NCI-H460 (cell line): ENCODE measurements at places on chromosomes 11 and 22.
A peak's percentile ranks its signal among the peaks of the same experiment; 100 is the strongest.

DNA sequence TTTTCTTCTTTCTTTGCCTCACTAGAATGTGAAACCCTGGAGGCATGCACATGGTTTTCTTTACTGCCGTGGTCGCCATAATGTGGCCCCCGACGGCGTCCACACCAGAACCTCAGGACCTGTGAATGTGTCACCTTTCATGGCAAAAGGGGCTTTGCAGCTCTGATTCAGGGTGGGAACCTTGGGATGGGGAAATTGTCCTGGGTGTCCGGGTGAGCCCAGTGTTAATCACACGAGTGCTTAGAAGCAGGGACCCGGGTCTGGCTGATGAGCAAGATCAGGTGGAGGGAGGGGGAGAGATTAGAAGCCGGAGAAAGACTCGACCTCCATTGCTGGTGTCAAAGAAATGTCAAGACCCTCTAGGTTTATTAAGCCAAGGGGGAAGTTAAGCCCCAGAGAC lies 74.7 kb upstream of the SHISAL1 start:
- no peak for DNase-seq

DNA sequence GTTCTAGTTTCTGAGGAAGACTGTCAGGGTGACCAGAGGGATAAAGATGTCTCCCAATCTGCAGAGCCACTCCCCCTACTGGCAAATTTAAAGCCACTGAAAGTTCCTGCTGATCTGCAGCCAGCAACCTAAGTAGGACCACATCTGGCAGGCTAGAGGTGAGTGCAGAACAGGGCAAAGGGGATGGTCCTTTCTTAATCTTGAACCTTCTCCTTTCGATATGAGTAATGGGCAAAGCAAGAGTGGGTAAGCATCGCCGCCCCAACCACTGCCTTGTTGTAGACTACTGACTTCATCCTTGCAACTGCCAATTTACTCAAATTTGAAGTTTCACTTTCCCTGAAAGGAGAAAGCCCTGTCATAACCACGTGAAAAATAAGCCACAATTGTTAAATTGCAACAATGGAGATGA lies 30.7 kb downstream of the SCUBE2 start:
- no peak for DNase-seq

- DNase-seq: no peak
Observed at GRCh38 chr11:86234831-86235461, 9.6 kb upstream of the EED start.

GRCh38 chr11:101482556-101483124 lies 101.2 kb downstream of the TRPC6 start:
- no peak for DNase-seq

DNA sequence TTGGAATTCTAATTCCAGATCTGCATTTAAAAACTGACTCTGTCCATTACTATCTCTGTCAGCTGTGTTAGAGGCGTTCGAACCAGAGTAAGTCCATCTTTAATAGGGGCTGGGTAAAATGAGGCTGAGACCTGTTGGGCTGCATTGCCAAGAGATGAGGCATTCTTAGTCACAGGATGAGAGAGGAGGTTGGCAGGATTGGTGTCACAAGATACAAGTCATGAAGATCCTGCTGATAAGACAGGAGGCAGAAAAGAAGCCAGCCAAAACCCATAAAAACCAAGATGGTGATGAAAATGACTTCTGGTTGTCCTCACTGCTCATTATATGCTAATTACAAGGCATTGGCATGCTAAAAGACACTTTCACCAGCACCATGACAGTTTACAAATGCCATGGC lies 356.3 kb upstream of the ISX start:
- DNase-seq: no peak

DNA sequence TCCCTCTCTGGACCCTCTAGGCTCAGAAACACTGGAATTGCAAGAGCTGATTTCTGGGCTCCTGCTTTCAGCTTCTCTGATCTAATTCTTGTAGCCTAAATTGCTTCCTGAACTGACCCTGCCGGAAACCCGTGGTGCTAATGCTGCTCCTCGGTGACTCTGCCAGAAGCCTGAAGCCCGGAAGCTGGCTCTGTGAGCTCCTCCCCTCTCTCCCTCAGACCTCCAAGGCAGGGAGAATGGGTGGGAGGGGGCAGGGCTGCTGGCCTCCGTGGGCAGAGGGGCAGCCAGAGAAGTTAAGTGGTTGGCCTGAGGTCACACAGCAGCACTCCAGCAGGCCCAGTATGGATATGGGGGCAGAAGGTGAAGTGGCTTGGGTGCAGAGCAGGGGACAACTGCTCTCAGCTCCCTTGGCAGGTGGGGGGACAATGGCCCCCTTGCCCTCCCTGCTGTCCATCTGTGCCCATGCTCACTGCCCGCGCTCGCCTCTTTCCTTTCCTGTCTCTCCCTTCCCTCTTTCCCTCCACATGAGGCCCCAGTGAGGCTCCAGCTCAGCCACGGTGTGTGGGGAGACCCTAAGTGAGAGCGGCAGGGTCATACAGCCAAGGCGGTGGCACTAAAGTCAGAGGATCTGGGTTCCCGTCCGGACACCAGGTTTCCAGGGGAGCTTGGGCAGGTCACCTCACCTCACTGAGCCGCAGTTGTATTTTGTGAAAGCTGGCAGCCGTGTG lies 16.2 kb downstream of the CAPN5 start:
- no peak for DNase-seq

DNA sequence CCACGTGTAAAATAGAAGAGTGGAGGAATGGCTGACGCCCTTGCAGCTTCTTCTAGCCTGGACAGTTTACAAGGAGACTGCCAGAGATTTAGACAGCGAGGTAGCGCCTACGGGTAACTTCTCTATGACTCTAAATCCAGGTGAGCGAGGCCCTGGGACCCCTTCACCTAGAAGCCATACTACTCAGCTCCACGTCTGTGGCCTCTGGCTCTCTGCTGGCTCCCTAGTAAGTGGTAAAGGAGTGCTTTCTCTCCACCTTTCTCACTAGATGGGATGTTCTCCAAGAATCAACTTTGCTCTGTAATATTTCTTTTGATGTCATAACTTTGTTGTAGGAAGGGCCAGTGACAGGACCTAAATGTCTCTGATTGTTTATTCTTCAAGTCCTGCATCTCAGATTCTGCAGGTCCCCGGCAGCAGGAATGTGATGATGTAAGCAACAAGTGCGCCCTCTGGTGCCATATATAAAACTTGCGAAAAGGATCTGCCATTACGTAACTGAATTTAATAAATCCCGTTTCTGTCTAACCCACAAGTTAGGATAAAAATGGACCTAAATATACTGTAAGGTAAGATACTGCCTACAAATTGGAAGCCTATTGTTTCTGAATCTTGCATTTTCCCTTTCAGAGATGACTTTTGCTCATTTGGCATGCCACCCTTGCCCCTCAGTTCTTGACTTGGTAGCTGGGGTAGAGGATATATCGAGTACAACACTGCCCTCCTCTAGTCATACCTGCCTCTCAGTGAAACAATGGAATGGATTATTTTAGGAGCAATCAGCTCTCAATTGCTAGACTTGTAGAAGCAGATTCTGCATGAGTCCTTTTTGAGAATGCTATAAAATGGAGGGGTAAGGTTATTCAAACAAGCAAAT lies 11.0 kb upstream of the PTPN5 start:
- peak; percentile 41 for DNase-seq

DNA sequence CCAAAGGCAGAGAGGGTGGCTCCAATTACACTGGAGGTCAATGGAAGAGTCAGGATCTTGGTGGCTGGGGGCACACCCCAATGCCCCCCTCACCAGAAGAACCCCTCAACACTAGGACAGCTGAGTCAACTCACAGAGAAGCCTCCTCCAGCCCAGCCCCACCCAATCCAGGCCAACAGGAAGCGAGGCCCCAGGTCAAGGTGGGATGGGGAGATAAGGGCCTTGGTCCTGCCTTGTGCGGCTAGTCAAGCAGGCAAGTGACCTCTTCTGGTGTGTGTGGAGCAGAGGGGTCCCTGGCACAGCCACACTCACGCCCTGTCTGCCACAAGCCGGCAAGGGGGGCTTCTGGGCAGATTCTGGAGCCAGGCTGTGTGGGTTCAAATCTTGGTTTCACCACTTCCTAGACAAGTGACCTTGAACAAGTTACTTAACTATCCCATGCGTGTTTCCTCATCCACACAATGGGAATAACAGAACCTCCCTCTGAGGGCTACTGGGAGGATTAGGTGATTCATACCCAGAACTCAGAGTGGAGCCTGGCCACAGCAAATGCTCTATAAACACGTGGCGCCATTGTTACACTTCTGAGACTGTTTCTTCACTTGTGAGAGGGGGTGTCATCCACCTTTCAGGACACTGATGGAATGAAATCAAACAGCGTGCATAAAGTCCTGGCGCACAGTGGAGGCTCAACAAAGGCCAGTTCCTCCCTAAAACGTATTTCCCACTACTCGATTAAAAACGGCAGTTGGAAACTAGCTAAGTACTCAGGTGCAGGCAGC lies 3.2 kb downstream of the TTLL12 start:
- DNase-seq: no peak

DNA sequence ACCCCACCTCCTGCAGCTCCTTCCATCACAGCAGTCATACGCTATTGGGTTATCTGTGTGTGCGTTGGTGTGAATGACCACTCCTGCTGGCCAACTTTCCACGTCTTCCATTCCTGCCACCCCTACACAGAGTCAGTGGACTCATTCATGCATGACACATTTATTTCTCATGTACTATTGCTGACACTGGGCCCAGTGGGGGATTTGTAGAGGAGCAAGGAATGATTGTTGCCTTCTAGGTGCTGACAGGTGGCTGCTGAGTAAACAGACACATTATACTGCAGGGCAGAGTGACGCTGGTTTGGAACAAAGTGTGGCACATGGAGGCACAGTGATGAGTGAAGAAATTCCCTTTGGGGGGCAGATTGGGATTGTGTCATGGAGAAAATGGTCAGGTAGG lies 113.9 kb downstream of the CCDC81 start:
- no peak for DNase-seq

DNA sequence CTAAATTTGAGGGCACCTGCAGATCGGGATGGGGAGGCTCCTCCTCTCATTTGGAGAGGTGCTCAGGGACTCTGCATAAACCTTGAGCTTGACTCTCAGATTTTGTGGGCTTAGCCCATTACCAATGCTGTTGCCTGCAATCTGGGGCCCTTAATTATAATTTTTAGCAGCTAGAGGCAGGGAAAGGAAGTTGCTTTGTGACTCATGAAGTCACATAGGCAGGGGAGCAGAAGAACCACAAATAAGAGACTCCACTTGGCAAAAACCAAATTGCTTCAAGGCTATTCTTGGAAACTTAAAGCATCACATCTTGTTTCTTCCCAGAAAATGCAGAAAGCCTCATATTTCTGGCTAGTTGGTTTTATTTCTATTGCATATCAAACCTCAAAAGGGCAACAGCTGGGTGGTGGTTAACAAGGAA lies 46.9 kb downstream of the MICAL2 start:
- DNase-seq: no peak

GRCh38 chr11:118239509-118240205 lies 12.5 kb downstream of the MPZL3 start:
- no peak for DNase-seq

DNA sequence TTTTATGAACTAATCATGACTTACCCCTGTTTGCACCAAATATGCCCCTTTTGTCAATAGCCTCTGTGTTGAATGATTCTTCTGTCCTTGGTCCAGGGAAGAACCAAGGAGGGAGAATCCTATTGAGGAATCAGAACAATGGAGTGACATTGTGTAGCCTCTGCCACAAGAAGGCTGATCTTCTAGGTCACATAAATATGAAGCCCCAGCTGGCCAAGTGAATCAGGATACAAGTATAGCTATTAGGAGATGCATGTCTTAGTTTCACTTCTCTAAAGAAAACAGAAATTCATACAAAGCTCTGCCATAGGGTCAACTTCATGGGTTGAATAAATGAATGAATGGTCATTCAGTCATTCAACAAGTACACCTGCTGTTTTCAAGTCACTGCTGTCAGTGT lies 118.2 kb upstream of the BLID start:
- no peak for DNase-seq

- no peak for DNase-seq
Observed at GRCh38 chr22:47130883-47131631, 368.6 kb downstream of the TBC1D22A start.

GRCh38 chr11:62459080-62459479 lies 40.2 kb downstream of the SCGB1A1 start:
- DNase-seq: no peak

DNA sequence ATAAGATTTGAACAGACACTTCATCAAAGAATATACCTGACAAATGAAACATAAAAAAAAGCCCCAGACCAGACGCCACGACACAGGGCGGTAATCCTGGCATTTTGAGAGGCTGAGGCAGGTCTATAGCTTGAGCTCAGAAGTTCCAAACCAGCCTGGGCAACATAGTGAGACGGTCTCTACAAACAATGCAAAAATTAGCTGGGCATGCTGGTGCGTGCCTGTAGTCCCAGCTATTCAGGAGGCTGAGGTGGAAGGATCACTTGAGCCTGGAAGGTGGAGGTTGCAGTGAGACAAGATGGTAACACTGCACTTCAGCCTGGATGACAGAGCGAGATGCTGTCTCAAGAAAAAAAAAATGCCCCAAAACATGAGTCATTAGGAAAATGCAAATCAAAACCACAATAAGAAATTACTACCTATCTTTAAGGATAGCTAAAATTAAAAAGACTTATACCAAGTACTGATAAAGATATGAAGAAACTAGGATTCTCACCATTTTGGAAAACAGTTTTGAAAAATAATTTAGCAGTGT lies 91.7 kb upstream of the GRAMD1B start:
- DNase-seq: no peak

DNA sequence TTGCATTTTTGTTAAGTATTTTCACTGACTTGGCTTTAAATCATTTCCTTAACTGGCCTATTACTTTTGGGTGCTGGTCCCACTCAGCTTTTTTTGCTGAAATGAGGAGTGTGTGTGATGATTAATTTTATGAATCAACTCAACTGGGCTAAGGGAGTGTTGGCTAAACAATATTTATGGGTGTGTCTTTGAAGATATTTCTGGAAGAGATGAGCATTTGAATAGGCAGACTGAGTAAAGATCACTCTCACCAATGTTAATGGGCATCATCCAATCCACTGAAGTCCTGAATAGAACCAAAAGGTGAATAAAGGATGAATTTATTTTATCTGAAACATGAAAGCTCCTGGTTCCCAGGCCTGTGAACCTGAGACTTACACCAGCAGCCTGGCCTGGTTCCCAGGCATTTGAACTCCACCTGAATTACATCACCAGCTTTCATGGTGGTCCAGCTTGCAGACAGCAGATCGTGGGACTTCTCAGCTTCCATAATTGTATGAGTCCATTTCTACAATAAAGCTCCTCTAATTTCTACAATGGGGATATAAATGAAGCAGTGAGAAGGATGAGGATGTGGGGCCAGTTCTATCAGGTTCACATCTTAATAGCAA lies 241.3 kb upstream of the ZC3H12C start:
- no peak for DNase-seq

- no peak for DNase-seq
Observed at GRCh38 chr11:110046775-110047380, 46.3 kb upstream of the ZC3H12C start.

- no peak for DNase-seq
Observed at GRCh38 chr11:111855506-111855905, 15.9 kb downstream of the ALG9 start.

DNA sequence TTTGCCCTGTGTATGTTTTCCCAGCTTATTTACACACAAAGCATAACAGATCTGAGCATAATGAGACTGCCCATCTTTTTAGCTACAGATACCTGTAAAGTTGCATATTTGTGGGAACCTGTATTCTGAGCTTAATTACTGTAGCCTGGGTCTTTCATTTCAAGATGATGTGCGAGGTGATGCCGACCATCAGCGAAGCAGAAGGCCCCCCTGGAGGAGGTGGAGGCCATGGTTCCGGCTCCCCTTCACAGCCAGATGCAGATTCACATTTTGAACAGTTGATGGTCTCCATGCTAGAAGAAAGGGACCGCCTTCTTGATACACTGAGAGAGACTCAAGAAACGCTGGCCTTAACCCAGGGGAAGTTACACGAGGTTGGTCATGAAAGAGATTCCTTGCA lies 1.5 kb downstream of the PPFIA1 start:
- no peak for DNase-seq

- peak; percentile 40 for DNase-seq
Observed at GRCh38 chr11:123430721-123431497, 840 bp downstream of the GRAMD1B start.
